Stomach (tissue), 19 donors: ENCODE measurements at places on chromosomes 2 and 18. TPM values are rescaled to one million over a fixed set of nuclear protein-coding genes. Genes with fewer than 3 reads are reported as not detected.

DNA sequence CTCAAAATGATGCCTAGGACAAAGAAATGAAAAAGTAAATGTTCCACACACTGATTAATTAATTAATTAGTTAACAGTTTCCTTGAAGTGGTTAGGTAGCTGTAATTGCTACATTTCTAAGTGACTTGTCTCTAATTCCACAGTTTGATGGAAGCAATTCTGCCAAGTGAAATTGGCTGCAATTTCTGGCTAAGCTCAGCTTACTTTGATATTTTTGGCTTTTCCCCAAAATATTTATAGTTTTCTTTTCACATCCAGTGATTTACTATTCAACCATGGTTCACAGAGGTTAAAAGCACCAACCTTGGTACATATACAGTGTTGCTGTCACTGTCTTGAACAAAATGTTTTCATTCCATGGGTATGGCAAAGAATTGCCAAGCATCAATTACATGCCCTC lies 459.5 kb upstream of the CDH20 start:
- no peak overlapping the region for H3K4me3 ChIP-seq
- no peaks in the 10 kb centered on the region for H3K4me1 ChIP-seq
- no peaks in the 10 kb centered on the region for H3K27me3 ChIP-seq
- no peak overlapping the region for H3K27ac ChIP-seq
- no peak for DNase-seq

- no peak overlapping the region for H3K4me3 ChIP-seq
- H3K27me3 ChIP-seq: no peaks in the 10 kb centered on the region
- no peaks in the 10 kb centered on the region for H3K4me1 ChIP-seq
- DNase-seq: no peak
- H3K27ac ChIP-seq: no peak overlapping the region
These were observed 18.7 kb upstream of the NEMP2 start for GRCh38 chr2:190553254-190553653.

DNA sequence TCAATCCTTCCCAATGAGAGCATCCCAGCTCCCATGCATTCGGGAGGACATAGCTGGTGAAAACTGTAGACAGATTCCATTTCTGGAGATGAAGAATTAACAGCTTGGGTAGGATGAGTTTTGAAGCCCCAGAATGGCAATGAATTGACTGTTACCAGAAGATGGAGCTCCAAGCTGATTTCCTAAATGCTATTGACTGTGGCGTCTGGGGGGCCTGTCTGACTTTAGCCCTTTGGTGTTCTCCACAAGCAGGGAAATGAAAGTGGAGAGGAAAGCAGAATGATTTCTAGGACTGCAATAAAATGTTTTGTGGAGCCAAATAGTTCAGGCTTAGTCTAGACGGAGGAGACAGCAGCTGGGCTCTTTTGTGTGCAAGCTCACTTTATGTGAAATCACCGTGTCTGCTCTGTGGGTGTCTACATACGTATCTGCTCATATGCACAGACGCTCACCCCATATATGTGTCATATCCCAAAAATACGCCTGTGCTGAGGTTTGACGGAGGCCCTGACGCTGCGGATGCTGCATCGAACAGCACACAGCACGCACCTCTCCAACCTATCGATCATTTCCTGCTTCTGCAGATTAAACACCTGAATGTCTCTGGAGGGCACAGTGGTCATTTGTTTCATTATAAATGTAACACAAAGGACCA lies 166.4 kb upstream of the PXDN start:
- no peak overlapping the region for H3K27ac ChIP-seq
- no peaks in the 10 kb centered on the region for H3K4me1 ChIP-seq
- DNase-seq: no peak
- H3K36me3 ChIP-seq: no peaks in the 10 kb centered on the region

GRCh38 chr2:233034091-233034882 lies 1.8 kb downstream of the NEU2 start:
- no peak for DNase-seq
- H3K36me3 ChIP-seq: no peaks in the 10 kb centered on the region
- no peak overlapping the region for H3K4me3 ChIP-seq
- H3K27ac ChIP-seq: no peak overlapping the region
- H3K4me1 ChIP-seq: no peaks in the 10 kb centered on the region

- no peak overlapping the region for H3K27ac ChIP-seq
- H3K4me1 ChIP-seq: peaks cover 12% of the 10 kb centered on the region
- no peak overlapping the region for H3K4me3 ChIP-seq
- no peak for DNase-seq
These were observed 34.6 kb upstream of the CAB39 start for GRCh38 chr2:230678018-230678417.

- no peaks in the 10 kb centered on the region for H3K27me3 ChIP-seq
- H3K4me1 ChIP-seq: no peaks in the 10 kb centered on the region
- no peak overlapping the region for H3K4me3 ChIP-seq
- H3K36me3 ChIP-seq: no peaks in the 10 kb centered on the region
- H3K27ac ChIP-seq: no peak overlapping the region
- no peak for DNase-seq
These were observed 69.3 kb downstream of the MRO start for GRCh38 chr18:50750546-50750945.

- no peaks in the 10 kb centered on the region for H3K27me3 ChIP-seq
- H3K4me3 ChIP-seq: peak overlapping the region; percentile 92
- H3K27ac ChIP-seq: no peak overlapping the region
- H3K4me1 ChIP-seq: peaks cover 25% of the 10 kb centered on the region
- DNase-seq: no peak
- H3K36me3 ChIP-seq: no peaks in the 10 kb centered on the region
These were observed 1.6 kb downstream of the EPC2 start for GRCh38 chr2:148646231-148646559.

DNA sequence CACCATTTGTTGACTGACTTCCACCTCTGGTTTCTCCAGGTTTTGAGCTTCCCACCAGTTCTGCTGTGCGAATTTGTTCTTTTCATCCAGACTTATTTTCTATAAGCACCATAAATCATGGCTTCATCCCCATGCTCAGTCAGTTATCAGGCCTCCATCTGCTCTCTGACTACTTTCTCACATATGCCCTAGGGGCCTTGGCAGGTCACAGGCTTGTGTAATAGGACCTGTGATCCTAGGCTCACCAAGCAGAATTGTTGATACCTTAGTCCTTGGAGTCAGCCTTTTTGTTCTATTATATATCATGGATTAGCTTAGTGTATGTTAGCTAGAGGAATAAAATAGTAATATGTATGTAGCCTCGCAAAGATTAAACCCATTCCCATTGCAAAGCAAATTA lies 284.2 kb upstream of the TANK start:
- H3K4me1 ChIP-seq: no peaks in the 10 kb centered on the region
- H3K27me3 ChIP-seq: no peaks in the 10 kb centered on the region
- H3K27ac ChIP-seq: no peak overlapping the region
- DNase-seq: no peak

GRCh38 chr2:173210270-173211196 lies 134.9 kb downstream of the MAP3K20 start:
- peaks cover 3% of the 10 kb centered on the region for H3K36me3 ChIP-seq
- H3K4me1 ChIP-seq: no peaks in the 10 kb centered on the region
- H3K27me3 ChIP-seq: no peaks in the 10 kb centered on the region
- peak overlapping the region; percentile 78 for H3K27ac ChIP-seq

- no peak overlapping the region for H3K4me3 ChIP-seq
- H3K36me3 ChIP-seq: no peaks in the 10 kb centered on the region
- H3K4me1 ChIP-seq: no peaks in the 10 kb centered on the region
- DNase-seq: no peak
- H3K27me3 ChIP-seq: no peaks in the 10 kb centered on the region
These were observed 36.6 kb upstream of the NDUFV2 start for GRCh38 chr18:9065864-9066263.

DNA sequence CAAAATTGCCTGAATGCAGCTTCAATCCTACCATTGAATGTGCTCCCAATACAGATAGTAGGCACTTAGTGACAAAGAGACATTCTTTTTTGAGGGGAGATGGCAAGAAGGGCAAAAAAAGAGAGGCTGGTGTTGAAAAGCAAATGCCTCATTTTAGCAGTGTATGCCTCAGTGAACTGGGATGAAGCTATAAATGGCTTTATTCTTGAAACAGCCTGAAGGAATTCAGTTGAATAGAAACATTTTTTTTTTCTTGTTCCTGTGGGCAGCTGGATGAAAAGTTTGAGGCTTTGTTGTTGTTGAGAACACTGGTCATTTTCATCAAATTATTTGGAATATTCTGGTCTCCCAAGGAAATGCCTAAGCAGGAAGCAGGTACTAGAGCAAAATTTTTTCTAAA lies 228.9 kb downstream of the RNF144A start:
- DNase-seq: no peak
- no peaks in the 10 kb centered on the region for H3K27me3 ChIP-seq
- H3K36me3 ChIP-seq: no peaks in the 10 kb centered on the region
- H3K4me1 ChIP-seq: no peaks in the 10 kb centered on the region
- no peak overlapping the region for H3K4me3 ChIP-seq

GRCh38 chr2:15745350-15745749 lies 153.7 kb downstream of the DDX1 start:
- H3K27me3 ChIP-seq: peaks cover 4% of the 10 kb centered on the region
- H3K36me3 ChIP-seq: no peaks in the 10 kb centered on the region
- H3K27ac ChIP-seq: no peak overlapping the region
- DNase-seq: no peak

DNA sequence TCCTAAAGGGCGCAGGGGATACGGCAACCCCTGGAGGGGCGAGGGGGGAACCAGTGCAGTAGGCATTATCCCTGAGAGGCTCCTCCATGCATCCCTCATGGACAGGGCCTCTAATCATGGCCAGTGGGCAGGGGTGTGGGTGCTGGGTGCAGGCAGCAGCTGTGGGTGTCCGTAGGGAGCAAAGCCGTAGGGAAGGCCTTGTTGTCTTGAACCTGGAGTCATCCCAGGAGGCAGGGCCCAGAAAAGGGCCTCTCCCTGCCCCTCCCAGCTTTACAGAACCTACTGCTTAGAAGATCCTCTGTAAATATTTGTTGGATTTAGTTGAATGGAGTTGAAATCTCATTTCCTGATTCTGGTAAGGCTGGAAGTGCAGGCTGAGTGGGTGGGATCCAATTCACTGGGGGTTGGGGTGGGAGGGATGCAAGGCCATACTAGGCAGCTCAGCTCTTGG lies 207.0 kb upstream of the HAAO start:
- peak; percentile 63 for DNase-seq
- no peaks in the 10 kb centered on the region for H3K27me3 ChIP-seq
- H3K27ac ChIP-seq: peak overlapping the region; percentile 68
- H3K4me1 ChIP-seq: peaks cover 30% of the 10 kb centered on the region
- H3K4me3 ChIP-seq: no peak overlapping the region
- H3K36me3 ChIP-seq: no peaks in the 10 kb centered on the region

DNA sequence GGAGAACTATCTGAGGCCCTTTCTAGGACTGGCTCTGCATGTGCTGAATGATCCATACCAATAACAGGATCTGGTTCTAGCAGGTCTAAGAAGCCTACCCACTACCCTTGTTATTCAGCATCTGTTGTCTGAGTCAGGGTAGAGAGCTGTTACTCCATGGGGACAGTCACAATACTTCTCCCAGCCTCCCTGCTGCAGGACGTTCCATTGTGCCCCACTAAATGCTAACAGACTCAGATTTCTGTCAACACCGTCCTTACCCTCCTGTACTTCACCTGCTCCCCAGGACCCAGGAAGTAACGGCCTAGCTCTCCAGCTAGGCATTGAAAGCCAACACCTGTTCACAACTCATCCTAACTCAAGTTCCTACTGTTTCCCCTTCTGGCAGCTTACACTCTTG lies 719.7 kb upstream of the ID2 start:
- no peaks in the 10 kb centered on the region for H3K36me3 ChIP-seq
- H3K4me1 ChIP-seq: no peaks in the 10 kb centered on the region
- H3K27me3 ChIP-seq: no peaks in the 10 kb centered on the region
- no peak overlapping the region for H3K4me3 ChIP-seq
- DNase-seq: no peak

- no peak overlapping the region for H3K27ac ChIP-seq
- H3K27me3 ChIP-seq: no peaks in the 10 kb centered on the region
- H3K36me3 ChIP-seq: no peaks in the 10 kb centered on the region
- H3K4me1 ChIP-seq: peaks cover 12% of the 10 kb centered on the region
- peak overlapping the region; percentile 11 for H3K4me3 ChIP-seq
- peak; percentile 89 for DNase-seq
These were observed 18.5 kb upstream of the NTSR2 start for GRCh38 chr2:11688222-11689069.

DNA sequence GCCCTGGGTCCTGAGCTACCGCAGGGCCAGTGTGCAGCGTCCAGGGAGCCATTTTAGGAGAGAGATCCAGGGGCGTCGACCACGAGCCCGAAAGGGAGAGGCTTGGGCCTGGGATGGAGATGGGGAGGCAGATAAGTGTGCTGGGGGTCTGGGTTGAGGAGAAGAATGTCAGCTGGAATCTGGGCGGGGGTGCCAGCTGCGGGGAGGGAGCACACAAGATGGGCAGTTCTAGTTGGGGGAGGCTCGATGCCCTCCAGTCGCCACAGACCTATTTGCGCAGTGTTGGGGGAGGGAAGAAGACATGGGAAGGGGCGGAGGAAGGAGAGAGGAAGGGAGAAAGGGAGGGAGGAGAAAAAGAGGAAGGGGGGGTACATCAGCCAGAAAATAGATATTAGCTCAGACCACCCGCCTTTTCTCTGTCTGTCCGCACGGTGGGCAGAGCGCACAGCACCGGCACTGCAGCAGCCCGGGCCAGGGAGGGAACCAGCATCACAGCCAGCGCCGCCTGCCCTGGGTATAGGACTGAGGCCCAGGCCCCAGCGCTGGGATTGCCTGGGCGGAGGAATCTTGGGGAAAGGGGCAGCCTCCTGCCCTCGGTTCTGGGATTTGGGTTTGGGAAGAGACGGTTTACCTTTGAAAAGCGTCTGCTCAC lies 1.9 kb upstream of the HOXD11 start:
- peaks cover 100% of the 10 kb centered on the region for H3K27me3 ChIP-seq
- H3K4me1 ChIP-seq: peaks cover 50% of the 10 kb centered on the region
- H3K36me3 ChIP-seq: no peaks in the 10 kb centered on the region
- peak overlapping the region; percentile 28 for H3K4me3 ChIP-seq
- DNase-seq: no peak

GRCh38 chr2:65992198-65992554 lies 442.7 kb upstream of the MEIS1 start:
- no peaks in the 10 kb centered on the region for H3K27me3 ChIP-seq
- no peaks in the 10 kb centered on the region for H3K36me3 ChIP-seq
- DNase-seq: no peak
- no peak overlapping the region for H3K4me3 ChIP-seq

DNA sequence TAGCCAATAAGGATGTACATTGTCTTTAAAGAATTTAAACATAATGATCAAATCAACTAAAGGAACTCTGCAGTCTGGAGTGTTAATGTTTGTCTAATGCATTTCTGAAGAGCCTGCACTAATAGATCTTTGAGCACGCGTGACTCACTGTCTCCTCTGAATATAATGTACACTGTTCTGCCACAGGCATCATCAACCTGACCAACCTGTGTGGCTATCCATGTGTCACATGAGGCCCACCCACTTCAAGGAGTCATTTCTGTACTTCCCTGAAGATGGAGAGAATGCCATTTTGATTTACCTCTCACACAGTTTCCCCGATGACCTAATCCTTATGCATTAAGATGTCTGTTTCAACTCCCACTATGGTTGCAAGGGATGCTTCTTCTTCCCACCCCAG lies 434.0 kb upstream of the SPHKAP start:
- H3K27me3 ChIP-seq: no peaks in the 10 kb centered on the region
- no peaks in the 10 kb centered on the region for H3K4me1 ChIP-seq
- H3K4me3 ChIP-seq: no peak overlapping the region
- no peak for DNase-seq
- no peak overlapping the region for H3K27ac ChIP-seq

The ACMSD gene
- not detected for total RNA-seq

The TRIB2 gene
- total RNA-seq: 91.0 TPM

The SMYD1 gene
- 14.1 TPM for total RNA-seq

The PTPN2 gene
- total RNA-seq: 28.5 TPM

The DPP4 gene
- total RNA-seq: 7.6 TPM

The CCBE1 gene
- 2.9 TPM for total RNA-seq

The POTEJ gene
- total RNA-seq: 0.92 TPM

The GPR39 gene
- 16.0 TPM for total RNA-seq

The TSGA10 gene
- total RNA-seq: 10.3 TPM

The CCDC85A gene
- total RNA-seq: 3.8 TPM

The NOL4 gene
- total RNA-seq: not detected

The CERS6 gene
- 47.5 TPM for total RNA-seq

The LYPD6B gene
- 55.3 TPM for total RNA-seq

The COL5A2 gene
- 44.2 TPM for total RNA-seq
